ENCODE measurements at places on chromosomes 6 and 20.

- no peak for DNase-seq
These were observed 47.4 kb downstream of the HLA-DPB1 start for GRCh38 chr6:33123181-33123580.

- no peak for DNase-seq
These were observed 14.6 kb upstream of the SLC22A7 start for GRCh38 chr6:43283514-43283901.

DNA sequence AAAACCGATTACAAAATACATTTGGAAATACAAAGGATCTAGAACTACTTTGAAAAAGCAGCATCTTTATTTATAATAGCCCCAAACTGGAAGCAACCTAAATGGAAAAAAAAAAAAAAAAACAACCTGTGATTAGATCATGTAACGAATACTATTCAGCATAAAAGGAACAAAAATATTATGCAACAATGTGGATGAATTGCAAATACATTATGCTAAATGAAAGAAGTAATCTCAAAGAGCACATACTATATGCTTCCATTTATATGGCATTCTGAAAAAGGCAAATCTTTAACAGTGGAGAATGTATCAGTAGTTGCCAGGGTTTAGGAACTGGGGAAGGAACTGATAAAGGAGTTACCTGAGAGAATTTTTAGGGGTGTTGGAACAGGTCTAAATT, 28.9 kb downstream of the IRAK1BP1 start:
- DNase-seq = no peak

- no peak for DNase-seq
These were observed 739.3 kb downstream of the COL12A1 start for GRCh38 chr6:74466572-74466971.

GRCh38 chr6:28182255-28182654, 40.6 kb downstream of the ZKSCAN8 start:
- DNase-seq = no peak

- DNase-seq = no peak
These were observed 3.9 kb upstream of the LAMA5 start for GRCh38 chr20:62370807-62371587.

GRCh38 chr6:167508919-167509852, 184.3 kb downstream of the TTLL2 start:
- DNase-seq = no peak

DNA sequence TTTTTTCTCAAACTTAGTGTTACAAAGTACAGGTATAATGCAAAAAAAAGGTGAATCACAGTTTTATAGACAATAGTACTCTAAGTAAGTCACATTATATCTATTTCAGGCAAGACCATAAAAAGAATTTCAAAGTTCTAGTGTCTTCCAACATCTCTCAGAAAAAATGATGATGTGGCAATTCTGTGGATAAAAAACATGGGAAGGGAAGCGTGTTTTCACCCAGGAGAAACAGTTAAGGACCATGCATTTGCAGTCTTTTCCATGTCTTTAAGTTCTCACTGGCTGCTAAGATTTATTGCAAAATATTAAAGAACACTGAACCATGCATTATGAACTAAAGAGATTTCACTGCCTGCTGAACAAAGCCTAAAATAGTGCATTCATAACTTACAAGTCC, 1.8 kb downstream of the SSR1 start:
- DNase-seq = no peak

DNA sequence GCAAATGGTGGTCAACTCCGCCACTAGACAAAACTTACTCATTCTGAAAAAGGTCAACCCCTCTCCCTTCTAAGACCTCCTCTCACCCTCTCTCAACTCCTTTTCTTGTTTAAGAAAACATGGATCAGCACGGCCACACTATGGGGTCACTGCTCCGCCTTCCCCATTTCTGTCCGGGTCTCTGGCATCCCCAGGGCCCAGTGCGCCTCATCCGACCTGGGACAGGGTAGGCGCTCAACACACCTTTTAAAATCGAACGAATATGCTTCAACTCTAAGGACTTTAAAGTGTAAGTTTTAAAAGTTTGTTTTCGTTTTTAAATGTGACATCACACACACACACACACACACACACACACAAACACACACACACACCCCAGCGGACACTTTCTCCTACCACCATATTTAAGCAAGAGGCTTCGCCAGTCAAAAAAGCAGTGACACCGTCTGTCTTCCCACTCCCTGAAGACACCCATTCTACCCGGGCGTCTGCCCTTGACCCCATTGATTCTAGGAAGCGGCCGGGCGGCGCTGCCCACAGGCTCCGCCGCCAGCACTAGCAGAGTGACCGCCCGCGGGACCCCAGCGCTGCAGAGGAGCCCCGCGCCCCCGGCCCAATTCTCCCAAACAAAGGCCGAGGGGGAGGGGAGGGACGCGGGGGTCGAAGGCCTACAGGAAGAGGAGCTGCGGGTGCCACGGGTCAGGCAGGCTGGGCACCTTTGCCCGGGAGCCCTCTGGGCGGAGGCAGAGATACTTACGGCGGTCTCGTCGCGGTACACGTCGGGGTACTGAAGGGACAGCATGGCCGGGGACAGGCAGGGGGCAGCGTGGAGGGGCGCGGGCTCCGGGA, 568 bp downstream of the PREP start:
- no peak for DNase-seq

DNA sequence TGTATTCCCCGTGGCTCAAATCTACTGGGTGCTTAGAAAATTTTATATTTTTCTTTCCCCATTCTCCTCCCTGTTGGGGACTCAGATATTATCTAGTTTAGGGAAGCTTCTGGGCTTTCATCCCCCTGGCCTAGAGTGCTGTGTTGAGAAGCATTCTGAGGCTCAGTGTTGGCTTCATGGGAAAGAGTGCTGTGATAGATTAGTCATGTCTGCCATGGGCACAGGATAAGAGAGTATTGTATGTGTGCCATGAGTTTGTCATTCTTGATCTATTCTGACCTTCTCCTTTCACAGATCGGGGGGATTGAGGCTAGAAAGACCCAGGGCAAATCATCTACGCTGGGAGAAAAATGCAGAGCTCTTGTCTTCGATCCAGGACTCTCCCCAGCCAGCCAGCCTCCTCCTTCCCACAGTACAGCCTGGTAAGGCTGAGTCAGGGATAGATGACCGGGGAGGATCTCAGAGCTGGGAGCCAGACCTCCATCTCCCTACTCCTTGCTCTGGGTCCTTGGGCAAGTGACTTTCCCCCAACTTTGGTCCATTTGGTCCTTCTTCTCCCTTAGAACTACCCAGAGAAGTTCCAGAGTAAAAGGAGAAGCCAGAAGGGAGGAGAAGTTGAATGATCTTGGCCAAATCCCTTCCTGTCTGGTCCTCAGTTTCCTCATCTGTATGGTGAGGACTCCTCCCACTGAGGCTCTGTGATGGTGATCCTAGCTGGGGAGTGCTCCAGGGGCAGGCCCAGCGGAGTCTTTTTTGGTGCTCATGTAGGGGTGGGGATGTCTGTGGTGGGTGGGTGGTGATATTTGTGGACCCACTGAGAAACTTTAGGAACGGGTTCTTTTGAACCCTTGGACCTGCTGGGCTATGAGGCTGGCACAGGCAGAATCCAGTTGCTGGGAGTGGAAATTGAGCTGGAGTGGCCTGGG, 5.0 kb downstream of the SRC start:
- DNase-seq = no peak

DNA sequence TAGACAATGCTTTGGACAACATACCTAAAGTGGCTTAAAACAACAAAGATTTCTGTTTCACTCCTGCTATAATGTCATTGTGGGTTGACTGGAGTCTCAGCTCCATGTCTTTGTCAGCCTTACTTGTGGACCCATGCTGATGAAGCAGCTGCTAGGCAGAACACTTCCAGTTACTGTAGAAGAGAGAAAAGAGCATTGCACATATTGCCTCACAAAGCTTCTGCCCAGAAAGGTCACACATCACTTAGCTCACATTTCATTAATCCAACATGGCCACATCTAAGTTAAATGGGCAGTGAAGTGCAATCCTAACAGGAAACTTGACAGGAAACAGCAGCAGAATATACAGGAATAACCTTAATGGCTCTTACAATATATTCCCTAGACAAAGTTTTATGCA, 480.5 kb upstream of the HTR1E start:
- no peak for DNase-seq

GRCh38 chr20:36466089-36466488, 75.2 kb upstream of the MYL9 start:
- DNase-seq = no peak

DNA sequence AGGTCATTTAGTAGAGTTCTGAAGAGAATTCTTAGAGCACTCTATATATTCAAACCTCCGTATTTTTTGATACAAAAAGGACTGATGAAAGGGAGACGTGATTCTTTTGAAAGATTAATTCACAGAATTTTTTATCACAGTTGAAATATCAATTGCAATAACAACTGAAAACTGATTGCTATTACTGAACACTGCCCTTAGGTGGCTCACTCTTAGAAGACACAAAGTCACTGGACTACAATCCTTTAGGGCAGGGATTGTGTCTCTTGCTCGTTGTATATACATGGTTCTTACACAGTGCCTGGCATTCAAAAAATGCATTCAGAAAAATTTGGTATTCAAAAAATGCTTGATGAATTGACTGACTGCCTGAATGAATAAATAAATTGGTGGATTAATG, 17.1 kb upstream of the CALHM6 start:
- peak; percentile 99 for DNase-seq

All from NCI-H2029 treated with DMSO at 0.1 percent for 48 hours (cell line).